ENCODE measurements at places on chromosomes 11 and 22.

- H3K4me3 ChIP-seq = no peak overlapping the region
- DNase-seq = no peak
- H3K4me1 ChIP-seq = no peaks in the 10 kb centered on the region
- peaks cover 9% of the 10 kb centered on the region for H3K27me3 ChIP-seq
- peaks cover 10% of the 10 kb centered on the region for H3K36me3 ChIP-seq
- H3K27ac ChIP-seq = no peak overlapping the region
These were observed 64.2 kb downstream of the CELSR1 start for GRCh38 chr22:46473021-46473779.

DNA sequence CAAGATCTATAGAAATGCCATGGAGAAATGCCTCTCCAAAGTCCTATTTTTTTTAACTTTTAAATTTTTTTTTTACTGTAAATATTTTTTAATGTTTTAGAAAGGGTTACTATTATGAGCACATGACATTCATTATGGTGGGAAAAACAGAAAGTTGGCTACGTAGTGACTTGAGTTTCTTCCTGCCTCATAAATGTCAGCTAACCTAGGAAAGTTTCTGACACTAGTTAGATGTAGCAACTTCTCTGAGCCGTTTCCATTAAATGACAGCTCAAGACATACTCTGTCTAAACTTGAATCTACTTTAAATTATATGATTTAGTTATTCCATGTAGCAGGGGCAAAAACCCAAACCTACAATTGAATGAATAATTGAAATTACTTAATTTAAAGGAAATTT is 18.4 kb upstream of the CTSC start:
- H3K27ac ChIP-seq = no peak overlapping the region
- no peaks in the 10 kb centered on the region for H3K36me3 ChIP-seq
- H3K4me1 ChIP-seq = peaks cover 41% of the 10 kb centered on the region
- DNase-seq = no peak

DNA sequence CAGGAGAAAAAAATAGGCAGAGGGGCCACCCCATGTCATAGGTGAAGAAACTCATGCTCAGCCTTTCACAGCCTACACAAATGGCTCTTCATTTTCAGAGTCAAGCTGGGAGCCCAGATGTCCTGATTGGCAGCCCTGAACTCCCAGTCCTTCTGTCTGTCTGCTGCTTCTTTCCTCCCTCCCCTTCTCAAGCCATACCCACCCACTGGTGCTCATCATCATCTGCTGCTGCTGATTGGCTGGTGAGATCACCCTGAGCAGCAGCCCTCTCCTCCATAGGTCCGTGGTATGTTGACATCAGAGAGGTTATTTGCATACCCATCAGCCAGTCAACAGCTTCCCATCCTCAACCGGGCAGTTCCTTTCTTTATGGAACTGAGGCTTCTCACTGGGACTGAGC is 46.1 kb upstream of the PRDM11 start:
- no peak for DNase-seq
- H3K27me3 ChIP-seq = peaks cover 59% of the 10 kb centered on the region
- no peaks in the 10 kb centered on the region for H3K36me3 ChIP-seq
- H3K4me1 ChIP-seq = no peaks in the 10 kb centered on the region
- H3K27ac ChIP-seq = no peak overlapping the region

GRCh38 chr11:100887659-100888058 is 200.6 kb downstream of the ARHGAP42 start:
- no peaks in the 10 kb centered on the region for H3K4me1 ChIP-seq
- H3K27me3 ChIP-seq = no peaks in the 10 kb centered on the region
- peaks cover 4% of the 10 kb centered on the region for H3K36me3 ChIP-seq
- no peak overlapping the region for H3K4me3 ChIP-seq
- H3K27ac ChIP-seq = peak overlapping the region; percentile 25
- no peak for DNase-seq

- no peak overlapping the region for H3K4me3 ChIP-seq
- no peaks in the 10 kb centered on the region for H3K4me1 ChIP-seq
- H3K36me3 ChIP-seq = no peaks in the 10 kb centered on the region
- H3K27ac ChIP-seq = no peak overlapping the region
These were observed 152.2 kb upstream of the E2F8 start for GRCh38 chr11:19392847-19393518.

GRCh38 chr22:37409459-37410050 is 17.7 kb downstream of the ELFN2 start:
- DNase-seq = no peak
- H3K4me1 ChIP-seq = no peaks in the 10 kb centered on the region
- H3K27ac ChIP-seq = no peak overlapping the region
- H3K27me3 ChIP-seq = peaks cover 19% of the 10 kb centered on the region
- H3K36me3 ChIP-seq = no peaks in the 10 kb centered on the region

GRCh38 chr22:42996646-42997365 is 18.1 kb downstream of the PACSIN2 start:
- H3K4me3 ChIP-seq = no peak overlapping the region
- peaks cover 43% of the 10 kb centered on the region for H3K4me1 ChIP-seq
- H3K36me3 ChIP-seq = peaks cover 7% of the 10 kb centered on the region
- no peak for DNase-seq
- H3K27ac ChIP-seq = peak overlapping the region; percentile 81

DNA sequence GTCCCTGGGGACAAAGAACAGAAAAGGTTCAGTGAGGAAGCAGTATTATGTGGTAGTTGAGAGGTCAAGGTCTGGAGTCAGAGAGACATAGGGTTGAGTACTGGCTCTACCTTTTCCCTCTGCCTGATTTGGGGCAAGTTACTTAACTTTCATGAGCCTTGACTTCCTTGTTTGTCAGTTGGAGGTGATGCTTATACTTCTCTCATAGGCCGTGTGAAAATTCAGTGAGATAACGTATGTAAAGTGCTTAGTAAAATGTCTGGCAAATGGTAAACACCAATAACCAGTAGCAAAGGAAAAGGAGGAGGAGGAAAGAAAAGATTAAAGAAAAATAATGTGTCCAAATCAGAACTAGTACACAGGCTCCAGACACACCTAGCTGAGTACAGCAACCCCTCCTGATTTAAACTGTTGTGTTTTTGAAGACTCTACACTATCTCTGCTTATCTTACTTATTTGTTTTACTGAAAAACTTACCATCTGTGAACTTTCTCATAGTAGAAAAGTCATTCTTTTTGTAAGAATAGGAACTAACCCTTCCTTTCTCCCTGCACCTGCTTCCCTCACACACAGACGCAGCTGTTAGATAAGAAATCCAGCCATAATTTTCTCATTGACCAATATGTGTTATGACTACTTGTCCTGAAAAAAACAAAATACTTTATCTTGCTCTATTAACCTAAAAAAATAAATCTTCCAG is 126.9 kb downstream of the CD44 start:
- no peaks in the 10 kb centered on the region for H3K36me3 ChIP-seq

- no peak overlapping the region for H3K4me3 ChIP-seq
- peaks cover 4% of the 10 kb centered on the region for H3K4me1 ChIP-seq
- peaks cover 6% of the 10 kb centered on the region for H3K36me3 ChIP-seq
- H3K27me3 ChIP-seq = no peaks in the 10 kb centered on the region
- no peak for DNase-seq
These were observed 2.6 kb downstream of the ALG12 start for GRCh38 chr22:49915610-49916009.

DNA sequence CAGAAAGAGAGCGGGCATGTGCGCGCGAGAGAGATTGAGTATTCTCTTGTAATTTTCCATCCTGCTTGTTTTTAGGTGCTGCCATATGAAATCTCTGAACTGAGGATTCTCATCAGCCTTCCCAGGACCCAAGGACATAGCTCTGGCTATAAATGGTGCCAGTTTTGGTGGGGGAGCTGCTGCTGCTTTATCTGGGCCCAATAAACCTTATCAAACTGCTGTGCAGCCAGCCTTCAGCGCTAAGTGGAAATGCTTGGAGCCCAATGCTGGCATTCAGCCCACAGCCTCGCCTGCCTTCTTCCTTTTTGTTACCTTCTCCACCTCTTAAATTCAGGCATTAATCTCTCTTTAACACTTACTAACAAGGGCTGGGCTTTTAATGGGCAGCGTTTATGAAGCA is 2.4 kb upstream of the ZBTB16 start:
- no peak overlapping the region for H3K27ac ChIP-seq
- DNase-seq = no peak
- peaks cover 14% of the 10 kb centered on the region for H3K4me1 ChIP-seq
- H3K4me3 ChIP-seq = no peak overlapping the region

DNA sequence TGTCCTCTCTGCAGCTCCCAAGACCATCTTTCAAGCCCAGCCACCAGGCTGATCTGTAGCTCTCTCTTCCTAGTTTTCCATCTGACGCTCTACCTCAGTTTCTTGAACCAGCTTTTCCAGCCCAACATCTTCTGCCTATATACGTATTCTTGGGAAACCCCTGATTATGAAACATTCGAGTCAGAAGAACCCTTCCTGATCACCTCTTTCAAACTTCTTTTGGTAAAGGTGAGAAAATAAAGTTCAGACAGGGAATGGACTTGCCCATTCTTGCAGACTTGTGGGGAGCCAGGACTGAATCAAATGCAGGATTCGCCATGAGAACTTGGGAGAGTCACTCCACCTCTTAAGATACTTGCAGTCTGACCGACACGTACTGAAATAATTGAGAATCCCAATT is 169.5 kb upstream of the NARS2 start:
- H3K27ac ChIP-seq = no peak overlapping the region
- H3K27me3 ChIP-seq = no peaks in the 10 kb centered on the region
- H3K4me1 ChIP-seq = no peaks in the 10 kb centered on the region
- DNase-seq = no peak
- no peak overlapping the region for H3K4me3 ChIP-seq
- H3K36me3 ChIP-seq = peaks cover 25% of the 10 kb centered on the region

DNA sequence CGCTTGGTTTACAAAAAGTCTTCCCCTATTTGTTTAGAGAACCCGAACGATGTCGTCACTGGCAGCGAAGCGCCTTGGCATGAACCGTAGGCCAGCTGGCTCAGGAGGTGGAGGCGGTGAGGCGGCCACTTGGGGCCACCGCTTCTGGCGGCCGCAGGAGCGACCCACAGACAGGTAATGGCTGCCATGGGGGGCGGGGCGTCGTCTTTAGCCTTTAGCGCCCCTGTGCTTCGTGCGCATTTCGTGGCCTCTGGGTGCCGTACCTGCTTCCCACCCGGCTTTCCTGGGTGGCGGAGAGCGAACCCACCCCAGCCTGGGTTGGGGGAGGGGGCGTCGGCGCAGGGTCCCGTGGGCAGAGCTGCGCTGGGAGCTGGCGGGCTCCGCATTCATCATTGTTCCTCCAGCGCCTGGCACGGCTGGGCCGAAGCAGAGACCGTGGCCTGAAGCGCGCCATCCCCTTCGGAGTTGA is 469 bp upstream of the OSBP2 start:
- H3K27ac ChIP-seq = peak overlapping the region; percentile 98
- no peaks in the 10 kb centered on the region for H3K36me3 ChIP-seq
- H3K4me1 ChIP-seq = peaks cover 21% of the 10 kb centered on the region
- H3K4me3 ChIP-seq = peak overlapping the region; percentile 89

GRCh38 chr11:18578975-18579598 is 9.4 kb downstream of the UEVLD start:
- H3K4me3 ChIP-seq = no peak overlapping the region
- no peak overlapping the region for H3K27ac ChIP-seq
- H3K36me3 ChIP-seq = peaks cover 10% of the 10 kb centered on the region
- H3K27me3 ChIP-seq = no peaks in the 10 kb centered on the region
- no peak for DNase-seq

DNA sequence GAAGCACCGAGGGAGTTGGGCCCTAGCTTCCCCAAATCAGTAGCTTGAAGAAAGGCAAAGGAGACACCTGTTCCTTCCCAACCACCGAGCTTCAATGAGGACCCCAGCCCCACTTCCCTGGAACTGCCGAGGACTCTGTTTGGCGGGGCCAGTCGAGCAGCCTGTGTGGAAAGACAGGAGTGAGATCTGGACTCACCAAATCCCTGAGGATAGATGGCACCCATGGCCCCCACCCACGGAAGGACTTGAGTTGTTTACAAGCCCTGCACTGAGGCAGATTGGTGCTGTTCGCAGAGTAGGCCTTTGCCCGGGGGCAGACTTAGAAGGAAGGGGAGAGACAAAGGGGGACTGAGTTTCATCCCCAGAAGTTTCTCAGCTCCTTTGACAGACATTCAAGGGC is 64.6 kb downstream of the FEZ1 start:
- H3K27me3 ChIP-seq = no peaks in the 10 kb centered on the region
- DNase-seq = no peak
- H3K27ac ChIP-seq = no peak overlapping the region

- H3K36me3 ChIP-seq = no peaks in the 10 kb centered on the region
- H3K4me3 ChIP-seq = no peak overlapping the region
These were observed 10.3 kb upstream of the CTSD start for GRCh38 chr11:1773994-1774550.

GRCh38 chr11:128615612-128616011 is 28.3 kb upstream of the ETS1 start:
- no peak for DNase-seq
- peaks cover 16% of the 10 kb centered on the region for H3K4me1 ChIP-seq
- H3K36me3 ChIP-seq = no peaks in the 10 kb centered on the region
- H3K4me3 ChIP-seq = no peak overlapping the region
- peaks cover 18% of the 10 kb centered on the region for H3K27me3 ChIP-seq
- peak overlapping the region; percentile 36 for H3K27ac ChIP-seq

GRCh38 chr11:87281496-87281895 is 243.8 kb downstream of the TMEM135 start:
- peak overlapping the region; percentile 7 for H3K27ac ChIP-seq
- no peak overlapping the region for H3K4me3 ChIP-seq
- H3K27me3 ChIP-seq = no peaks in the 10 kb centered on the region
- peaks cover 3% of the 10 kb centered on the region for H3K36me3 ChIP-seq
- DNase-seq = no peak
- H3K4me1 ChIP-seq = peaks cover 4% of the 10 kb centered on the region

GRCh38 chr11:45864041-45864440 is 16.8 kb downstream of the CRY2 start:
- peaks cover 21% of the 10 kb centered on the region for H3K36me3 ChIP-seq
- no peak overlapping the region for H3K4me3 ChIP-seq
- no peak for DNase-seq

GRCh38 chr22:49355211-49355920 is 472.3 kb downstream of the BRD1 start:
- no peaks in the 10 kb centered on the region for H3K36me3 ChIP-seq
- no peak for DNase-seq
- peaks cover 11% of the 10 kb centered on the region for H3K27me3 ChIP-seq
- peak overlapping the region; percentile 81 for H3K27ac ChIP-seq
- H3K4me1 ChIP-seq = peaks cover 17% of the 10 kb centered on the region
- H3K4me3 ChIP-seq = no peak overlapping the region

DNA sequence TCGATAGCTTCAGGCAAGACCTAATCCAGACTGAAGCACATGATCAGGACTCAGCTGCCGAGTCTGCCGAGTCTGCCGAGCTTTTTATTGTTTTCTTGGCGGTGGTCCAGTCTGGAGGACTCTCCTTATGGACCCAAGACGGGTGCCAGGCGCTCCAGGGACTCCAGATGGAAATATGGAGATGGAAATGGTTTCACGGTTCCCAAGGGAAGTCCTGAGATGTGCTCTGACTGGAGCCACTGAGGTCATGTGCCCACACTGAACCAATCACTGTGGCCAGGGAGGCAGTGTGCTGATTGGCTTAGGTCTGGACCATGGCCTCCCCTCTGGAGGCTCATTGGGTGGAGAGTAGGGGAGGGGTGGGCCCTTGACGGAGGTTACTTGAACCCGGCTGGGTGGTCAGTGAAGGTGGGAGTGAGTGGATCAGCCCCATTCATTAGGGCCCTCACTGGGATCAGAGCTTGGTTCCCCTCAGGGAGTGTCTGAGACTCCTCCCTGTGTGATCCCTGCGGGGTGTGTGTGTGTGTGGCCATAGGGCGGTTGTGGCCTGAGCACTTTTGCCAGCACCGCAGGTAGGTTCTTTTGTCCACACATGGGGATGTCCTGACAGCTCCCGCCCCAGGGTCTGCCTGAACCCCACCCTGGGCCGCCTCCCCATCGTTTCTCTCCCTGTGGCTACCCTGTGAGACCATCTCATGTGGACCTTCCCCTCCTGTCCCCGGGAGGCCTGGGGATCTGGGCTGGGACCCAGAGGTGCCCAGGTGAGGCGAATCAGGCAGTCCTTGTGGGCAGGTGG is 14.0 kb downstream of the RPS6KA4 start:
- H3K4me3 ChIP-seq = no peak overlapping the region
- no peaks in the 10 kb centered on the region for H3K4me1 ChIP-seq
- no peak for DNase-seq
- peaks cover 13% of the 10 kb centered on the region for H3K36me3 ChIP-seq
- no peak overlapping the region for H3K27ac ChIP-seq
